ENCODE measurements at places on chromosomes 3 and 15.

GRCh38 chr15:28182216-28182615 is 83.1 kb upstream of the OCA2 start:
- DNase-seq, result no peak

- no peak for DNase-seq
Measured at GRCh38 chr3:56887402-56888025, 85.8 kb upstream of the ARHGEF3 start.

DNA sequence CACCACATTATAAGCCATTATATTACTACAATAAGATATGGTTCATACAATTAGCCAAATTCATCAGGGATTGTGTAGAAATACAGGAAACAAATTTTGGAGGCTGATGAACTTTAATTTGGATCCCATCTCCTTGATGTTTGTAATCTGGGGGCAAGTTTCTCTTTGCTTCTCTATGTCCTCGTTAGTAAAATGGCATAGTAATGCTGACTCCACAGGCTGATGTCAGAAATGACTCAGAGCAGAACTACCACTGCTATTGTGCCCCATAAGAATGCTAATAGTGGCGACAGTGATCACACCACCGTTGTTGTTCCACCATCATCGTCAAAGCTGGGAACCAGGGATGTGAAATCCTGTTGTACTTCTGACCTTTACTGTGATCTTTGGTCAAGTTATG is 722.3 kb upstream of the LMCD1 start:
- DNase-seq, result no peak

DNA sequence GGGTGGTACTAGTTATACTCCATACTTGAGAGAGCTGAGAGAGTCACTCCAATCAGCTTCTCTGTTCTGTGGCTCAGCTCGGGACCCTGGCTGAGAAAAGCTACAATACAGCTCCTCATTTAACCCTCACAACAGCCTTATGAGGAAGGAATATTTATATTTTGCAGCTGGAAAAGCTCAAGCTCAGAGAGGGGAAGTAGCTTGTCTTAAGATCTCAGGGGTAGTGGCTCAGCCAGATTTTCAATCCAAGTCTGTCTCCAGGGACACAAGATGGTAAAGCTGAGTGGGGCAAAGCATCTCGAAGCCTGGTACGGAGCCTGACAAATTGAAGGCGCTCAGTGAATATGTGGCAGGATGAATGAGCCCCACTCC is 14.8 kb downstream of the SCAMP2 start:
- DNase-seq, result no peak

DNA sequence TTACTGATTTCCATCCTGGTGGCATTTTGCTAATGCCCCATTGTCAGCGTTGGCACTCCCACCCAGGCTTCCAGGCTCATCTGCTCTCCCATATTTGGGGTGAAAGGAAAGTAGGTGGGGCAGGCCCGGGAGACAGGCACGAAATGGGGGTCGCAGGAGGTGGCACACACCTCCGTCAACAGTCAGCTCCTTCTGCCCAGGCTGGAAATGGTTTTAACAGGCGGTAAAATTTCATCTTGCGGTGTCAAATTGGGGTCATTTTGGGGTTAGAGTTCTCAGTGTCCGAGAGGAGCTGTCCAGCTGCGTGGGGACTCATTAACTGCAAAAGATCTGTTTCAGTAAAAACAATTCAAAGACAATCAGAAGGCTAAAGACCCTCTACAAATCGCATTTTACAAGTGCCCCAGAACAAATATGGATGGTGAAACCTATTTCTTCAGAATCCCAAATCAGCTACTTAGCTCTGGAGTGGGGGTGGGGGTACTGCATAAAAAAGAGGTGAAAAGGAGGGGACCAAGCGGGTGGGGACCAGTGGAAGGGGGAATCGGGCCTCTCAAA is 4.2 kb upstream of the MEIS2 start:
- peak; percentile 73 for DNase-seq

DNA sequence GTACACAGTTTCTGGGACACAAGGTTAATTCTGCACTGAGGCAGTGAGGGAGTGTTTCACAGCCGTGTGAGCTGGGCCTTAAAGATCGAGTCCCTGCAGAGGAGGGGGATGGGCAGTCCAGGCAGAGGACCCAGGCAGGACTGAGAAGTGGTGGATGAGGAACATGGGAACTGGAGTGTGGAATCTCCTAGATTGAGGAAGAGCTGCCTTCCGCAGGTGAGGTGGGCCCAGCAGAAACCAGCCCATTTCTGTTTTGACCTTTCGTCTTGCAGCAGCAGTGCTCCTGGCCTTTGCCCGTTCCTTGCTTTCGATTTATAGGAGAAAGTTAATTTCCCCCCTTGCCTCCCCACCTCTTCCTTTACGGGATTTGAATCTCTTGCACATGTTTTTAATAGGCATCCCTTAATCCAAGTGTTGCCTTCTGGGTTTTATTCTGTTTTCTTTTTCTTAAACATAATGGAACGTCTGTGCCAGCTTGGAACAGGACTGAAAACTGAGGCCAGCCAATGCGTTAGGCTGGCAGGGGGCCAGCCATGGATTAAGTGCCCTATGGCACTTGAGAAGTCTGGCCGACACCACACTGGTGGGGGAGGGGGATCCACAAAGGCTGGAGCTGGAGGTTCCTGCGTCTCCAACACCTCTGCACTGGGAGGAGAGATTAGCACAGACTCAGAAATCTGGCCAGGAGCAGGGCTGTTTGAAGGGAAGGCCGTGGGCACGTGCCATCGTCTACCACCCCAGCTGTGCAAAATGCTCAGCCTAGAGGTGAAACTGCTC is 78.1 kb downstream of the AAGAB start:
- no peak for DNase-seq

DNA sequence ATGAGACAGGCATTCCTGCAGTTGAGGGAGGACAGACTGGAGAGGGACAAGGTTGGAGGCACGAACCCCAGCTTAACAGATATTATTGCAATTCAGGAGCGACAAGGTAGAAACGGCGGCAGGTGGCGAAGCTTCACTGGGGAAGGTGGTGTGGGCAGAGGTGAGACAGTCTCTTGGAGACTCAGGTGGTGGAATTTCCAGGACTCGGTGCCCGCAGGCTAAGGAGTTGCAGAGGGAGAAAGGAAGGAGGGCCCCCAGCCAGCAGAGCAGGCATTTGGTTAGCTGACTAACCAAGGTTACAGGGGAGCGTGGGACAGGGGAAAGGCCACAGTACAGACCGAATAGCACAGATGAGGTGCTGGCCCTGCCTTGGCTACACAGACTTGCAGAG is 3.0 kb downstream of the FAM174B start:
- no peak for DNase-seq

DNA sequence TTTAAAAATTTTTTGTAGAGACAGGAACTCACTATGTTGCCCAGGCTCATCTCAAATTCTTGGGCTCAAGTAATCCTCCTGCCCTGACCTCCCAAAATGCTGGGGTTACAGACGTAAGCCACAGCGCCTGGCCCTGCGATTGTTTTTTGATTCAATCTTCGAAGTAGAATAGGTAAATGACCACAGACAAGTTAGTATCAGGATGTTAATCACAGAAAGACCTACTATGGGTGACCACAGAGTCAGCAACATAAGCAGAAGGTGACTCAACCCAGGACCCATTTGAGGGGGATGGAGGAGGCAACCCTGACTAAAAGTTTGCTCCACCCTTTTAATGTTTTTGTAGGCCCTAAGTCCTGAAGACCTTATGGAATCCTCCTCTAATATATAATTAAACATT is 10.0 kb upstream of the USP3 start:
- DNase-seq, result no peak

DNA sequence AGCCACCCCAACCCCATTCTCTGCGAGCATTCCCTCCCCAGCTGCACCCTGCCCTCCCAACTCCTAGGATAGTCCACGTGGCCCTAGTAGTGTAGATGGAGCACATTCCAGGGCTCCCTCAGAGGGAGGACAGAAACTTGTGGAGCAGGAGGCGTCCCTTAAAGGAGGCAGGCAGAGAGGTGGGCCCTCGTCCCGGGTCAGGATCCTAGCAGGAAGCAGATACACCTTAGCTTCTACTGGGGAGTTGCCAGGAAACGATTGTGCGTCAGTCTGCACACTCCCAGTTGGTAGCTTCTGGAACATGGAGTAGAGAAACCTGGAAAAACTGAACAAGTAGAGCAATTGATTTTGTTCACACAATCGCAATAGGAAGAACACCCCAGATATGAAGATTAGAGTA is 43.9 kb upstream of the KLHL25 start:
- DNase-seq, result no peak

GRCh38 chr15:43249236-43249635 is 17.5 kb downstream of the TGM5 start:
- DNase-seq, result no peak

DNA sequence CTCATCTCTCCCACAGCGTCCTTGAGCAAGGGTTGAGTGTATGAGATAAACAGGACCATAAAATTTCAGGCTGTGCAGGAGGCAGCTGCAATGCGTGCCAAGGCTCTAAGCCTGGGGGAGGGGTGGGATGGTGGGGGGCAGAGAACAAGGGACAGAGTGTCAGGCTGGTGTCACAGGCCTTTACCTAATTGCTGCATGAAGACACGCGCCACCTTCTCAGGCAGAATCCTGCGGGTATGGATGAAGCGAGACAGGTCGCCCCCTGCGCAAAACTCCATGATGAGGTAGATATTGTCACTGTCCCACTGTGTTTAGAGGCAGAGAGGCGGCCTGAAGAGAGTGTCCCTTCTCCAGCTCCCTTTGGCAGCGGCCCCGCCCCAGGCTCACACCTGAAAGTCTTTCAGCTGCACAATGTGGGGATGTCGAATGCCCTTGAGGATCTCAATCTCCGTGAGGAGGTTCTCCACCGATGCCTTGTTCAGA is 1.0 kb downstream of the ULK3 start:
- DNase-seq, result no peak

GRCh38 chr3:36405190-36405589 is 24.9 kb downstream of the STAC start:
- no peak for DNase-seq

DNA sequence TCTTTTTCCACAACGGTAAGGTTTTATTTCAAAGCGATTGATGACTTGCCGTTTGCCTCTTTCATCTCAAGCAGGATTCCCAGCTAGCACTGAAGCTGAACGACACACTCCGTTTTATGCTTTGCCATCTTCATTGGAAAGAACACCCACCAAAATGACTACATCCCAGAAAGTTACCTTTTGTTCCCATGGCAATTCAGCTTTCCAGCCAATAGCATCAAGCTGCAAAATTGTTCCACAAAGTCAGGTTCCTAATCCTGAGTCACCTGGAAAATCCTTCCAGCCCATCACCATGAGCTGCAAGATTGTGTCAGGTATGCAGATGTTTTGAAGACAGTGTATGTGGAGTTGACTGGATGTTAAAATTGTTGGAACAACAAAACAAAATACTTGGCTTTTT is 56.5 kb downstream of the YEATS2 start:
- no peak for DNase-seq

- DNase-seq, result no peak
Measured at GRCh38 chr3:114421204-114421603, 127.4 kb downstream of the TIGIT start.

DNA sequence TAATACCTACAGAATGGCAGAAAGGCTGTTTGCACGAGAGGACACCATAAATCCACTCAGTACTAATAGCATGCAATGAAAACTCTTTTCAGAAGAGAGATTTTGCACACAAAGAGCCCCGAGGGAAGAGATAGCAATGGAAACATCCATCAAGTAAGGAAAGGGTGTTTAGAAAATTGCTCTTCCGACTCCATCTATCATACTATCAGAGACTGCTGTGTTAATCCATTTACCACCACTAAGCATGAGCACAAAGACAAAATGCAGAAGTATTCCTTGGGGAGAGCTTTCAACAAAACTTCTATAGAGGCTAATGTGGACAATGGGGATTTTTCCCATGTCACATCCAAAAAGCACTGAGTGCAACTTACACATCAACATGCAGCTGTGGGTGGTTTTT is 72.1 kb upstream of the PLAAT1 start:
- no peak for DNase-seq

DNA sequence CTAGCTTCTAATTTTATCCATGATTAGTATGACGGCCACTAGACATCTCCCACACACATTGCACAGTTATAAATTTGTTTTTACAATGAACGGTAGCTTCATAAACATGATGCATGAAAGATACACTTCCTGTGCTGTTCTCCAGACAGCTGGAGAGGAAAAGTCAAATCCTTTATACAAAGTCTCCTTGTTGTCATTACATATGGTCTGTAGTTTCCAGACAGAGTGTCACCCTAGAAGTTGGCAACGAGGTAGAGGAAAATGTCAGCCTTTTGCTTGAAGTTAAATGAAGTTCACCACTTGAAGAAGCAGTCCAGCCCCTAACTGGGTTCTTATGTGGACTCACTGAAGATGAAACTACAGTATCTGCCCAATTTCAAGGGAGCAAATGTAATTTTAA is 253.0 kb upstream of the P2RY1 start:
- no peak for DNase-seq

GRCh38 chr3:157089455-157090221 is 70.3 kb downstream of the CCNL1 start:
- no peak for DNase-seq

GRCh38 chr15:64693134-64693533 is 82.3 kb downstream of the RBPMS2 start:
- no peak for DNase-seq

GRCh38 chr15:93179700-93180102 is 90.7 kb upstream of the RGMA start:
- peak; percentile 33 for DNase-seq

GRCh38 chr3:131549340-131549739 is 46.6 kb upstream of the MRPL3 start:
- no peak for DNase-seq

- DNase-seq, result no peak
Measured at GRCh38 chr3:1103525-1103924, 10.7 kb downstream of the CNTN6 start.

- no peak for DNase-seq
Measured at GRCh38 chr15:75397494-75397893, 29.1 kb upstream of the MAN2C1 start.

DNA sequence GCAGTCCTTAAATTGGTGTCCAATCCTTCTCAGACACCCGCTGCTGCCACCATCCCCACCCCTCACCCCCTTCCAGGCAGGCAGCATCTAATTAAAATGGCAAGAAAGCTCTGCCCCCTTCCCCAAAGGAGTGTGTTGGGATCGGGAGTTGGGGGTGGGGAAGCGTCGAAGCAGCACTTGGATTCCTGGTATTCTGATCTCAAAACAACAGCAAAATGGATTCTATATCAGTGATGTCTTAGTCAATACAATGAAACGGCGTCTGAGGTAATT is 1.4 kb downstream of the TNIK start:
- DNase-seq, result no peak

- no peak for DNase-seq
Measured at GRCh38 chr3:56998076-56998529, 62.4 kb upstream of the SPATA12 start.

Data from right kidney (tissue), 9 donors.